Large intestine (tissue), 12 donors: ENCODE measurements at places on chromosomes 5 and 9.

DNA sequence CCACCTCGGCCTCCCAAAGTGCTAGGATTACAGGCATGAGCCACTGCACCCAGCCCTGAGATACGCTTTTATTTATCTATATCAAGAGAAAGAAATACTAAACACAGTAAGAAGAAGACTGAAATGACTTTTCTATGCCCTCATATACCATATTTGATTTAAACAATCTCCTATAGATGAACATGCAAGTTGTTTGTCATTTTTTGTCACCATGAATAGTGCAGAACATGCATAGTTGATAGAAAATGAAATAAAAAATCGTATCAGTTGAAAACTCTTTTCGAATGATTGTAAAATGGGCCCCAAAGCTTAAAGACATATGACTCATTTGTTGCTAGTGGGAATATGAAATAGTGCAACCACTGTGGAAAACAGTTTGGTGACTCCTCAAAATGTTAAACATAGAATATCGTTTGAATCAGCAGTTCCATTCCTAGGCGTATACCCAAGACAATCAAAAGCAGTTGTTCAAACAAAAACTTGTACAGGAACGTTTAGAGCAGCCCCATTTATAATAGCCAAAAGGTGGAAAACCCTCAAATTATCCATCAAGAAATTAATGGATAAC, 61.4 kb upstream of the ANKH start:
- DNase-seq = no peak

GRCh38 chr5:116299746-116300640, 215.2 kb downstream of the COMMD10 start:
- no peak for DNase-seq

DNA sequence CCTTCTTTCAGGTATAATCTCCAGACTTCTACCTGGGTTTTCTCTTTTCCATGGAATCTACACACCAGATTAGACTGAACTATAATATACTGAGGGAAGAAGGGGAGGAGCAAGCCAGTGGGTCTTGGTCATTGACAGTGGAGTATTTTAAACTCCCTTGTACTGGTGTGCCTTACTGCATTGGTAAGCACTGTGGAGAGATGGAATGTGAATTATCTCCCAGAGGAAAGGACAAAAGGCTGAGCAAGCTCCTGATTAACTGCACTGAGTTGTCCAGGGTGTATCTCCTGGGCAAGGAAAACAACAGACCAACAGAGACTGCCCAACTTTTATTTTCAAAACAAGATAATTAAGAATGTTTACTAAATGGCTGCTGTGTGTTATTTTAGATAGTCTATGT, 29.8 kb upstream of the SLCO6A1 start:
- no peak for DNase-seq

DNA sequence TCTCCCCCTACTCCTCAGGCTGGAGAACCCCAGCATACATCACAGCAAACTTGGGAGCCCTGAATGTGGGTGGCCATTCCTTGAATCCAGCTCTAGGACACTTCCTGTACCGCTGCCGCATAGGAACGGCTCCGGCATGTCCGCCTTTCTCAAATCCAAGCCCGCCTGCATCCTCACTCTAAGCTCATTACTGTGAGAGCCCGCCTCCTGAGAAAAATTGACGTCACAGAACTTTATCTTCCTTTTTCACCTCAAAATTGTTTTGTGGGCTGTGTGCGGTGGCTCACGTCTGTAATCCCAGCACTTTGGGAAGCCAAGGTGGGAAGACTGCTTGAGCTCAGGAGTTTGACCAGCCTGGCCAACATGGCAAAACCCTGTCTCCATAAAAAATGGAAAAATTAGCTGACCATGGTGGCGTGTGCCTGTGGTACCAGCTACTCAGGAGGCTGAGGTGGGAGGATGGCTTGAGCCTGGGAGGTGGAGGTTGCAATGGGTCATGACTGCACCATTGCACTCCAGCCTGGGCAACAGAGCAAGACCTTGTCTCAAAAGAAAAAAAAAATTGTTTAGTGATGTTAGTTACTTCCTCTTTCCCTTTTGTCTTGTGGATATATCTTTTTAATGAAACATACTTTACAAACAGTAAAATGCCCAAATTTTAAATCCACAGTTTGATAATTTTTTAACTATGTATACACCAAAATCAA, 22.8 kb downstream of the RNF44 start:
- no peak for DNase-seq

- no peak for DNase-seq
These were observed 364 bp upstream of the SFXN1 start for GRCh38 chr5:175478008-175478383.

- no peak for DNase-seq
These were observed 132.4 kb downstream of the EFNA5 start for GRCh38 chr5:107538331-107538730.

GRCh38 chr5:107439832-107440231, 230.9 kb downstream of the EFNA5 start:
- no peak for DNase-seq
